ENCODE measurements at places on chromosomes 2 and 18.

- DNase-seq: no peak
Observed at GRCh38 chr18:12233378-12233777, 20.8 kb upstream of the CIDEA start.

DNA sequence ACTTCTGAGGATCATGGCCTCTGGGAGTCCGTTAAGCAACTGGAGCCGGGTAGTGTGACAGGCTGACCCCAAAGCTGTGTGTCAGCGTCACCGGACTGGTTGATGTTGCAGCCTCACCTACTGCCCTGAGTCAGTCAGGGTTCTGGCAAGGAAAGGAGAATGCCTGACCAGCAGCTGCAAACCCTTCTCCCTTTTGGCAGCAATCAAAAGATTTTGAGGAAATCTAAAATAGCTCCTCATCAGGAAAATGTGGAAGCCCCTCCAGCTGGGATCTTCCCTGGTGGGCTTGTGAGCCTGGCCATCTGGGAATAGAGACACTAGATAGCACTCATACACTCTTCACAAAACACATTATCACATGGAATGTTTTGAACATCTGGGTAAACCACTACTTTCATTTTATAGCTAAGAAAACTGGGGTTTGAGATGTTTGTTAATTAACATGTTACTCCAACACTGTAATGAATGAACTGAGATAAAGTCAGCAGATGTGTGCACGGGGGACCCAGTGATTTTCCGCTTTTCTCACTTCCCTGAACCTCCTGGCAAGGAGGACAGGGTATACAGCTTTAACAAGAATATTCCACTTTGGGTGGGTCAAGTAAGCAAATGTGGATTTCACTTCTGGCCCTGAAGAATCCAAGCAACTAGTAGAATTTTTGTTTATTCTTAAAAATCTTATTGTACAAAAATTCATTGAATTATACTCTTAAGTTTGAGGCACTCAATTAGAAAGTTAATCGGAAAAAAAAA lies 24.7 kb downstream of the CLUL1 start:
- no peak for DNase-seq

DNA sequence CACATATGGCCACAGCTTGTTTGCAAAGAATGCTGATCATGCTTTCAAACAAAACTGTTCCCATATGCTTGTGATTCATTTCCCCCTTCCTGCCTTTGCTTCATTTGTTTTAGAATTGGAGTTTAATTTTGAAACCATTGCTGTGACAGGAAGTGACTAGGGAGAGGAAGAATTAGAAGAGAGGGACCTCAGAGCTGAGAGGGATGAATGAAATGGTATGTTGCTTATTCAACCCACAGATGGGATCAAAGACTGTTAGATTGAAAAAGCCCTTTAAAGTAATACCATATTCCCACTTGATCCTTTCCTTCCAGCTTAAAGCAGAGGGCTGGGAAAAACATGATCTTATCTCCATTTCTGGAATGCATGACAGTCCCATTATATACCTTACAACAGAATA lies 106.2 kb upstream of the RNF152 start:
- DNase-seq: no peak

GRCh38 chr18:63708650-63709049 lies 5.9 kb downstream of the SERPINB11 start:
- DNase-seq: no peak

DNA sequence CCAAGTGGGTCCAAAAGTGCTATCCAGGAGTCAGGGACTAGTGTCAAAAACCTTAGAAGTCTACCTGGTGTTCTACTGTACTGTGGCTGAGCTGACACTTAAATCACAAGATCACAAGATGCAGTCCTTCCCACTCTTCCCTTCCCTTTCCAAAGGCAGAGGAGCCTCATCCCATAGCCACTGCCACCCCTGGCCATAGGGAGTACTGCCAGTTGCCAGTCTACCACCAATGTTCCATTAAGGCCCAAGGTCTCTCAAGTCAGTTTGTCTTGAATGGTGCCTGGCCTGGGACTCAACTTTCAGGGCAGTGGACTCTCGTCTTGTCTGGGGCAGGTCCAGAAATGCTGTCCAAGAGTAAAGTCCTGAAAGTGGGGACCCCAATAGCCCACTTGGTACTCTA lies 585.6 kb downstream of the NUP35 start:
- no peak for DNase-seq

DNA sequence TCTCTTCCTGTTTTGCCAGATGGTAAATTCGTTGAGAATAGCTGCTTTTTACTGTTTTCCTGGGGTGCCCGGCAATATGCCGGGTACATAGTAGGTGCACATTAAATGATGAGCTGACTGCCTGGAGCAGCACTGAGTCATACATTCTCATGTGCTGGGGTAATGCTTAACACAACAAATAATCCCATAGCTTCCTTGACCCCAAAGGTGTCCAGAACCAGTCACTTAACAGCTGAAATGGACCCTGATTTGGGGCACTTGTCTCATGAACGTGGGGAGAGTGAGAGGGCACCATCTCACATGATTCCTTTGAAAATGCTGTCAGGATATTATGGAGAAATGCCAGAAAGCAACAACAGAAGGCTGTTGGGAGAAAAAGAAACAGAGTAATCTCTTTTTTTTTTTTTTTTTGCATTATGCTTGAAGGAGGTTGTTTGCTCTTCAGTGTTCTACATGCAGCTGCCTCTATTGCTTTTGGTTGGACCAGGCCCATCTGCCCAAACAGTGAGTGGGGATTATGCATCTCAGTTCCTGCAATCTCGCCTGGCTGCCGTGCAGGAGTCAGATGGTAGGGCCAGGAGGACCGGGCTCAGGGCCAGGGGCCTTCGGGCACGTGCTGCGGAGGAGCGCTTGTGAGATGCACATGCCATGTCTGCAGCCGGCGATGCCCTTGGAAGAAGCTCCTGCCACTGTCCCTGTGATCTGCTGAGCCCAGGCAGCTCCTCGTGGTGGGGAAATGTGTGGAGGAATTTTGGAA lies 162.1 kb downstream of the SH3RF3 start:
- DNase-seq: peak; percentile 21

DNA sequence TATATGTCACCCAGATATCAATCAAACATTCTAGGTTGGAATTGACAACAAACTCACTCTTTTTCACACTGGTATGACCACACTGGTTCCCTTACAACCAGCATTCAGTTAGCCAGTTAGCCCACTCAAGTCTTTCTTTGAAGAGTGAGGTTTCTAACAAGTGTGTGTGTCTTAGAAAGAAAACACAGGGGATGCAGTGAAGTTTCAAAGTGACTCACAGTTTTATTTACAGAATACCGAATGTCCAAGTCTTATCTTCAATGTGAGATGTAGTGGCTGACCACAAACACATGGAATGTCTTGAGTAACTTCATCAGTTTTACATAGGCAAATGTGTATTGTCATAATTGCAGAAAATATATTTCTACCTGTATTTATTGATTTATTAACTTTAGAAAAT lies 274.7 kb upstream of the HNMT start:
- DNase-seq: no peak
